ENCODE measurements at places on chromosomes 3 and 15.

- no peak for DNase-seq
Observed at GRCh38 chr3:185353225-185353624, 9.7 kb upstream of the MAP3K13 start.

DNA sequence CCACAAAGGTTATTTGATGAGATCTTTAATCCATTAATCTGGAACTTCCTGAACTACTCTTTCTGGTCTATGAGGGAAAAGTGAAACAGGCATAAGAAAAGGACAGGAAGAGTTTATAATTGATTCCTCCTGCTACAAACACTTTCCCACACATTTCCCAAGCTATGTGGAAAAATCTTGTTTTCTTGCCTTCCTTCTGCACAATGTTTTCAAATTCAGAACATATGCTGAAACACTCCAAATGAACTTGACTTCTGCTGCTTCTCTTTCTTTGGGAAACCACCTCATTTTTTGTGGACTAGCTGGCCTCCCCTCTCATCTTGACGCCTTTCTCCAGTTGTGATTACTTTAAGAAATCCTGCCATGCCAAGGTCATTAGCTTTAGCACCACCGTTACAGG, 100.7 kb upstream of the PTPRG start:
- no peak for DNase-seq

DNA sequence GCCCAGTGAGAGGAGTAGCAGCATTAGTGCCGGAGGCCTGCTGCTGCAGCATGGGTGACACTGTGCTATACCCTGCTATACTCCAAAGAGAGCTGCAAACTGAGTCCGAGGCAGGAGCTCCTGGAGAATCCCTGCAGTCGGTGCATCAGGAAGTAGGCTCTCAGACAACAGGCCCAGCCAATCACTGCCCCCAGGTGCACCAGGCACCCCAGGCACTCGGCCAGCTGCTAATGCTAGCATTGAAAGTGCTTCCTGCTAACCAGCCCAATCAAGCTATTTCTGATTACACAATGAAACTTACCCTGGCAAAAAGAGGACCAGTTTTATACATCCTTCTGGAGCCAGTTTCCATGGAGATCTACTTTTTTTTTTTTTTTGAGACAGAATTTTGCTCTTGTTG, 45.6 kb upstream of the IREB2 start:
- DNase-seq, result no peak

DNA sequence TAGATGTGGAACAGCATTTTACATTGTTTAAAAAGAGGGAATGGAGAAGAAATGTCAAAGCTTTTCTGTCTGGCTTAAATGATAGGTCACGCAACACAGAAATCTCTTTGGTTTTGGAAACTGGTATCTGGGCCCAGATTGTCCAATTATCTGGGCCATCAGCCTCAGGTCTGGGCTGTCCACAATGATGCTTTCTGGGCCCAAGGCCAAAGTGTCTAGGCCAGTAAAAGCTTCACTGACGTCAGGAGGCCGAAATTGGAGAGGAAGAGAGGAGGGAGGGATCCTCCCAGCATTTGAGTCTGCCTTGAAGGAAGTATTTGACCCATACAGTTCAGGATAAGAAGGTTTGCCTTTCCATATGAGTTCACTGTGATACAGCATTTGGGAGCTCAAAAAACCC, 60.7 kb upstream of the ALDH1A3 start:
- no peak for DNase-seq

- DNase-seq, result no peak
Observed at GRCh38 chr3:50648313-50648712, 26.4 kb upstream of the DOCK3 start.
